ENCODE measurements at places on chromosomes 2 and 18.

DNA sequence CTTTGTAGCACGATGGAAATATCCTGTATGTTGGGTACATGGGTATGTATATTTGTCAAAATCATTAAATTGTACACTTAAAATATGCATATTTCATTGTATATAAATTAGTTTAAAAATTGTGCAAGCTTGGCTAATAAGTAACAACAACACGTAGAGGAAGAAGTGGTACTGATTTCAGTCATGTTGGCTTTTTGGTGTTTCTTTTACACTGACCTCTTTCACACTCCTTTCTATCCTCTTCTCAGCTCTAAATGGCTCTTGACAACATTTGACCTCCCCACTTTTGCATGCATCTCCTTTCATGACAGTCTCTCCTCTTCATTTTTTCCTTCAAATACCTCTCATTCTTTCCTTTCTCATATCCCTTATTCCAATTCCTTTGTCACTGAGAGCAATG, 801.4 kb upstream of the ZEB2 start:
- DNase-seq: no peak

- DNase-seq: no peak
These were observed 275.5 kb downstream of the MBD2 start for GRCh38 chr18:53948991-53949390.

DNA sequence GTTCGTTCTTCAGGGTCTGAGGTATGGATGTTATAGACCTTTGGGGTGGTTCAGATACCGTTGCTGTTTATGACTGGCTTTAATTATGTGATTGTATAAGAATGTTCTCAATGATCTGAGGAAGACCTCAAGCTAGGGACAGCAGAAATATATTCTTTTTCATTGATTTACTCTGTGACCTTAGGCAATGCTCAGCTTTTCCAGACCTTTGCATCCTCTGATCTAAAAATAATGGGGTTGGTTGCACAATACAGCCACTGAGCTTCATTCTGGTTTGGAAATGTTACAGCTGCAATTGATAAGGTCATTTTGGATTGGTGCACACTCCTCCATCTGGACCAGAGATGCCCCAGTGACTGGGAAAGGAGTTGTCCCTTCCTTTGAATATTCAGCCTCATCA, 17.2 kb upstream of the CABYR start:
- DNase-seq: no peak

- DNase-seq: no peak
These were observed 73.7 kb downstream of the RBMS1 start for GRCh38 chr2:160419776-160420505.

DNA sequence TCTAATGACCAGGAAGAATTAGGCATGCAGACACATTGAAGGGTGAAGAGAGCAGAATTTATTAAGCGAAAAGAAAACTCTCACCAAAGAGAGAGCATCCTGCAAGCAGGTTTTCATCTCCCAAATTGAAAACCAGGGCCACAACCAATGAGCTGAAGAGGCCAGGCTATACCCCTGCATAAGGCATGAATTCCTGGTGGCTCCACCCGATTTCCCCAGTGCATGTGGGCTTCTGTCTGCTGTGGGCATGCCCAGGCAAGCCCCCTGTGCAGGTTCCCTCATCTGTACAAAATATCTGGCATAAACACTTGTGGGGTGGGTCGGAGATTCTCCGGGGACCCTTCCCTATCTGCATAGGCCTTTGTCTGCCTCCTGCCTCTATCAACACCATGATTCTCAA, 621.6 kb upstream of the LRRTM1 start:
- no peak for DNase-seq

GRCh38 chr2:146189541-146189940, 1655.3 kb upstream of the ACVR2A start:
- DNase-seq: no peak

DNA sequence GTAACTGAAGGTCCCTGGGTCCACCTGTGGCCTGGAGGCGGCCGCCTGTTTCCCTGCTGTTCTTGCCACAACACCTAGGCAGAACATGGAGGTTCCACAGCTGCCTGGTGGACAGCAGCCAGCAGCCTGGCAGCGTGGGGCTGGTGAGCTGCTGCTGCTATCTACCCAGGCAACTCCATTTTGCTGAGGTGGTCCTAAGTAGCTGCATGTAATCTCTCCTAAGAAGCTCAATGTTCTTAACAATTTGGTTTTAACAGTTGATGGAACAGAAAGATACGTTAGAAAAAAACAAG, 66.7 kb downstream of the NDUFA10 start:
- no peak for DNase-seq

DNA sequence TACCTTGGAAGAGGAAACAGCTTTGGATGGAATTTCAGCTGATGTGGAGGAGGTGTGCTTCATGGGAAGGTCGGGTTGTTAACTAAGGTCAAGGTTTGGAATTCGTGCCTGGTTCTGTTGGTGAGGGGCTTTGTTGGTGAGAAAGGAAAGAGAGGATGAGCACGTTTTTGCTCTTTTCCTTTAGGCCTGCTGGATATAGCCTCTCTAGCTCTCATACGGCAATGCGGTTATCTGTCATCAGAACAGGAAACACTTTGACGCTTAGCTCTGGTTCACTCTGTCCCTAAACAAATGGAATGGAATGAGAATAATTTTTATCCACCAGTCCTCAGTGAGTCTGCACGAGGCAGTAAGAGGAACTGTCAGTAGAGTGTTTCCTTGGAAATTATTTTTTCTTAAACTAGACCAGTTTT, 169.7 kb upstream of the NOSTRIN start:
- no peak for DNase-seq

GRCh38 chr2:192311701-192312460, 117.1 kb upstream of the TMEFF2 start:
- DNase-seq: no peak

DNA sequence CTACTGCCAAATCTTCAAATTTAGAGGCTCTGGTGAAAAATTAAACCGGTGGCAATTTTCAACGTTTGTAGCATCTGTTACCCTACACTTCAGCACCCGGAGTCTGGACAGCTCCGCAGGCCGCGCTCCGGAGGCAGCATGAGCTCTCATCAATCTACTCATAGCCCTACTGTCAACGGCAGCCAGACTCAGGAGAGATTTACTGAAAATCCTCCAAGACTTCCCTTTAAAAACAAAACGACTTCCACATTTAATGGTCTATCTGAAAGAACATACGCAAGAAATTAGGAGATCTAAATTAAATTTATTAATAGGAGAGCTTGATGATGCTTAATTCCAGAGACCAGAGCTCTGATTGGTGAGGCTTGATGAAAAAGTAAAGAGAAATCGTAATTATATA, 970 bp upstream of the ADCYAP1 start:
- DNase-seq: peak; percentile 35

- DNase-seq: no peak
These were observed 74.7 kb upstream of the ODC1 start for GRCh38 chr2:10522726-10523405.

GRCh38 chr18:4318311-4318710, 136.8 kb downstream of the DLGAP1 start:
- DNase-seq: no peak

- no peak for DNase-seq
These were observed 89.2 kb downstream of the STPG4 start for GRCh38 chr2:47065771-47066380.

DNA sequence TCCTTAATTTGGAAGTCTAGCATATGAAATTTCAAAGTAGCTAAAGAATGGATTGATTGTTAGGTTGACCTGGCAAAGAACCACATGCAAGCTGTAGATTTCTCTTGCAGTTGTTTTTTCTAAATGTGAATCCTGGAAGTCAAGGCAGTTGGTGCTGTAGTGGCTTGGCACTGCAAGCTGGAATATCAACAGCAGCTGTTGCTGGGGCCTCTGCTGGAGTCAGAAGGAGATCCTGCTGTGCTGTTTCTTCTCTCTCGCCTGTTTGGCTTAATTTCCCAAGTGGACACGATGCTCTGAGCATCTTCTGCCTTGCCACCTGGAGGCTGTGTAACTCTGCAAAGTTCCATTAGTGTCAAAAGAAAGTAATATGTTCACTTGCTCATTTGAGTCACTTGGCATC, 12.6 kb downstream of the PIK3C3 start:
- no peak for DNase-seq

DNA sequence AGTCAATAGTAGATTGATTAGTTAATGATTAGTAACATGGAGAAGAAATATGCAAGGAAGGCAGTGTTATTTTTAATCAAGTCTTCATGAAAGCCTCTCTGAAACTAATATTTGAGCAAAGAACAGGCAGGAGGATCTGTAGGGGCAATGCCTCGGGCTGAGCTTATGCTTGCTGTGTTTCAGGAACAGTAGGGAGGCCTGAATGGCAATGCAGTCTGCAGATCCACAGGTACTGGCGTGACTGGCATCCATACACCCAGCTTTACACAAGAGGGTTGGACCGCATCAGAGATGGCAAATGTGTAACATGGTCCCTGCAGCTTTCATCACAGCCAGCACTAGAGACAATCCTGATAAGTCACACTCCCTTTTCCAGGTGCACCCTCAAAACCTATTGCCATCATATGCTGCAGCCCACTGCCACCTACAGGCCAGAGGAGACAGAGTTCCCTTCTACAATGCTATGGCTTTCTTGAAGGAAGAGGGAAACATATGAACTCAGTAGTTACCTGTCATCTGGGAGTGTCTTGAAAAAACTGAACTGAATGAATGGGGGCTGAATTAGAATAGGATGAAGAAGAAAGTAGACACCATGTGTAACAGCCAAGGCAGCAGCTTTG, 582.4 kb upstream of the RAB6C start:
- DNase-seq: no peak

DNA sequence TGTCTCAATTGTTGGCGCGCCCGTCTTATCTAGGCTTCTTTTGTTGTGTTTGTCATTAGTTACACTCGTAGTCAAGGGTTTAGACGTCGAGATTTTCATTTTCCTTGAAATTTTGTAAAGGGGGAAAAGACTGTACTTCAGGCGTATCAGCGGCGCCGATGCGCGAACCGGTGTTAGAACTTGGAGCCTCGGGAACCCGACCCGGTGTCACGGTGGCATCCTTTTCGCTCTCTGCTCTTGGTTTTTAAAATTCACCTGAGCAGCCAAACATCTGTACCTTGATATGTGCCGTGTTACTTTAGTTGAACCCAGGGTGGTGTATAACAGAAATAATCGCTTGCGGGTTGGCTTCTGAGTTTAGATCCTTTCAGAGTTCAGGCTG, 643 bp downstream of the RMC1 start:
- no peak for DNase-seq

GRCh38 chr18:56884511-56884910, 233.4 kb downstream of the WDR7 start:
- no peak for DNase-seq

DNA sequence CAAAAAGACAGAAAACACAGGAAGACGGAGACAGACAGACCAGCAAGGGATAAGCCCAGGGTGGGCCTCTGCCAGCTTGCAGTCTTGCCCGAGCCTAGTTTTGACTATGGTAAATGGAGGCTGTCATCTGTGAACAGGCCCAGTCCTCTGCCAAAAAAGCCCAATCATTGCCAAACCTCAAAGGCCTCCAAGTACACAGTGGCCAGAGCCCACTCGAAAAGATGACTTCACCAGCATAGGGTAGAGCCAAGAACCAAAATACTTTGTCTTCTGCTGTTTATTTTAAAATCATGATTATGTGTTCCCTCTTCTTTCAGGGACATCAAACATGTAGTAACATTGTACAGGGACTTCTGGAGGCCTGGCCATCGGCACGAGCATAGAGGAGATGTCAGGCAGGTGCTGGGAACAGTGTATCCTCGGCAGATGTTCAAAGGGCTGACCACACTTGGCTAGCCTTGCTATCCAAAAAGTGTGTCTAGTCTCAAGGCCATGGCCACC, 66.0 kb downstream of the TTC32 start:
- DNase-seq: no peak

DNA sequence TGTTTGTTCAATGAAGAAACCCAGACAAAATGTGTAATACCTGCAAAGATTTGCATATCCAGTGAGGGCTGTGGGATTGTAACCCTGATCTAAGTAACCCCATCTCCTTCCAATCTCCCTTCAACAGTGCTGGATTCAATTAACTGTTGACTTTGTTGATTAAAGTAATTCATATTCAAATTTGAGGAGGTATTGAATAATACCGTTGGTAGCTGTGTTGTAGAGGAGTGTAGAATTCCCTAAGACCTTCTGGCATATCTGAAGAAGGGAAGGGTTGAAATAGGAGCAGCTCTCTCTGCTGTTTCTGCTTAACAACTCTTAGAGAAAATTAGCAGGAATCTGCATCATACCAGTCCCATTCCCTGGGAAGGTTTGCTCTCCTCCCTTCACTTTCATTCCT, 28.2 kb downstream of the MAIP1 start:
- no peak for DNase-seq

GRCh38 chr2:123448801-123449200, 576.3 kb upstream of the CNTNAP5 start:
- no peak for DNase-seq

DNA sequence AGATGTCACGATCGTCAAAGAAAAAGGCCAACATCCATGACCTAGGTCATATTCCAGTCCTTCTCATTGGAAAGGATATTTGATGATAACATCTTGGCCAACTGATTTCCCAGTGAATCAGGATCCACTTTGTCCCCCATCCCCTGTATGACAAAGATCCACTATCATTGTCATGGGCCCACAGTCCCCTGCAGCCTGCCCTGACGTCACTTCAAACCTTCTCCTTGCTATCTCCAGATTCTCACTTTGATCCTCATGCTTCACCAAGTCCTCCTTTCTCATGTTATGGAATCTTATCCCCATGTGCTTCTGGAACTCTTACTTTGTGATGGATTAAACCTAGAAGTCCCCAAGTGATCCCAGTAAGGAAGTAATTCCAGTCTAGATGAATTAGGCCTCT, 25.7 kb downstream of the GALNT14 start:
- DNase-seq: no peak

DNA sequence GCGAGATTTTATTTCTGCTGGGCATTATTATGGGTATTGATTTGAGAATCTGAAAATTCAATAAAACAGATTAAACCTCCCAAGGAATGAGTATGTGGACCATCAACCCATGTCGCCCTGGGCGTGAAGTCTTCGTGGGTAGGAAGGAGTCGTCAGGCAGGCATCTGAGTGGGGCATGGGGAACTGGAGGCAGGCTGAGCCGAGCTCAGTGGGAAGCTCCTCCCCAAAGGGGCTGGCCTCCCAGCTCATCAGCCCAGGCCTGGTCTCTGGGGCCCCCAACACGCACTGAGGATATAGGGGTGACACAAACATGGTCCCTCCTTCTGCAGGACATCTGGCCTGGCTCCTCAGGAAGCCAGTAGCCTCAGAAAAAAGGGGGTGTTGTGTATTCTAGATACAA, 265.2 kb downstream of the TFCP2L1 start:
- no peak for DNase-seq

GRCh38 chr2:166458674-166459073, 35.4 kb downstream of the SCN7A start:
- DNase-seq: no peak

DNA sequence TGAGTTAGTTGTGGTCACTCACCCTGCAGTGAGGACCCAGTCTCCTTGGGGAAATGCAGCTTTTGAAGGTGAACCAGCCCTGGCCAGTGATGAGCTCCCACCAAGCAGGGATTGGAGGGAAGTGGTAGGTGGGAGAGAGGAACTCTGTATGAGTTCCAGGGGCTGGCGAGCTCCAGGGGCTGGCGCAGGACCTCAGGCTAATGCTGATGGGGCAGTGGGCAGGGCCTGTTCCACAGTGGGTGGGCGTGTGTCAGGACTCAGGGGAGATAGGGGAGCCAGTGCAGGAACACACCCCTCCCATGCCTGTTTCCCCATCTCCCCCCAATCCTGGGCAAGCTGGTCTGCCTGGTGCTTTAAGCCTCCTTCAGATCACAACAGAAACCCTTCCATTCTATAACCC, 208.4 kb downstream of the DYSF start:
- DNase-seq: no peak

GRCh38 chr2:207939342-207940108, 85.8 kb downstream of the PLEKHM3 start:
- no peak for DNase-seq

GRCh38 chr2:72745679-72746368, 80.0 kb downstream of the EXOC6B start:
- DNase-seq: no peak
